ENCODE measurements at places on chromosomes 12 and 14. TPM values are rescaled to one million over a fixed set of nuclear protein-coding genes. Genes with fewer than 3 reads are reported as not detected.
A peak's percentile ranks its signal among the peaks of the same experiment; 100 is the strongest.

The C3AR1 gene
- 5.3 TPM for polyA plus RNA-seq

The GPRC5A gene
- polyA plus RNA-seq, result not detected

The C14orf39 gene
- 1.7 TPM for polyA plus RNA-seq

The CLMN gene
- 0.01 TPM for polyA plus RNA-seq

DNA sequence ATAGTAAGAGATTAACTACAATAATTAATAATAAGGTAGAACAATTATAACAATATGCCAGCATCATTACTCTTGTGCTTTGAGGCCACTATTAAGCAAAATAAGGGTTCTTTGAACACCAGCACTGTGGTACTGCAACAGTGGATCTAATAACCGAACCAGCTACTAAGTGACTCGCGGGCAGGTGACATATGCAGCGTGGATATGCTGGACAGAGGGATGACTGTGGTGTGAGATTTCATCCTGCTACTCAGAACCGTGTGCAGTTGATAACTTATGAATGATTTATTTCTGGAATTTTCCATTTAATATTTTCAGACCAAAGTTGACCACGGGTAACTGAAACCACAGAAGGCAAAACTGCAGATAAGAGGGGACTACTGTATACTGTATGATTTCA, 34.4 kb downstream of the BMAL2 start:
- no peak for DNase-seq
- H3K27ac ChIP-seq, result no peak overlapping the region
- H3K27me3 ChIP-seq, result no peaks in the 10 kb centered on the region
- no peak overlapping the region for H3K4me3 ChIP-seq
- H3K36me3 ChIP-seq, result no peaks in the 10 kb centered on the region

DNA sequence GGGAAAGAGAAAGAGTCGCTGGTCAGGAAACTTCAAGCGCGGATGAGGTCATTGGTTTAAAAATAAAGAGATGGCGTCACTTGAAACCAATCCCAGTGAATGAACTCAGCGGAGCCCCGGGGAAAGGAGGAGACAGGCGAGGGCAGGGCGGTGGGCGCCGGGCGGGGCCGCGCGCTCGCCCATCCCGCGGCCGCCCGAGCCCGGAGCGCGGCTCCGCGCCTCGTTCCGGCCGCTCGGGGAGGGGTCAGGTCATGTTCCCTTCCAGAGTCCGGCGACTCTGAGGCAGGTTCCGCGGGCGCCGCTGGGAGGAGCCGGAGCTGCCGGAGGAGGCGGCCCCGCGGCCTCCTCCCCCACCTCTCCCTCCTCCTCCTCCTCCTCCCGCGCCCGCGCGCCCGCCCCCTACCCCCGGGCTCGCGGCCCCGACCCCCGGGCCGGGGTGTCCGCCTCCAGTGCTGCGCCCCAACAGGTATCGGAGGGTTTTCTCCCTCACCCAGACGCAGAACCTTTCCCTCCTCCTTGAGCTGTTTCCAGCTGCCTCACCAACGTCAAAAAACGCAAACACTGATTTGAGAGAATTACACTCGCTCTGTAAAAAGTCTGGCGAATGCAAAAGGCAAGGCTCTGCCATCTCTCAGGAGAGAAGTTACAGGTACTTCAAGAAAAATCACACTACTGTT, at the start of gene DUSP16:
DUSP16 (minus strand) TSS at position 279 of the 677 bp plus-strand sequence. CDS start 41,765 bp downstream, outside the sequence.
- H3K27ac ChIP-seq, result peak within 1 kb of the TSS; percentile 97
- H3K36me3 ChIP-seq, result no peaks in the 10 kb centered on the region
- H3K4me3 ChIP-seq, result peak within 1 kb of the TSS; percentile 82
- no peaks in the 10 kb centered on the region for H3K27me3 ChIP-seq
- peaks cover 9% of the 10 kb centered on the region for H3K4me1 ChIP-seq

DNA sequence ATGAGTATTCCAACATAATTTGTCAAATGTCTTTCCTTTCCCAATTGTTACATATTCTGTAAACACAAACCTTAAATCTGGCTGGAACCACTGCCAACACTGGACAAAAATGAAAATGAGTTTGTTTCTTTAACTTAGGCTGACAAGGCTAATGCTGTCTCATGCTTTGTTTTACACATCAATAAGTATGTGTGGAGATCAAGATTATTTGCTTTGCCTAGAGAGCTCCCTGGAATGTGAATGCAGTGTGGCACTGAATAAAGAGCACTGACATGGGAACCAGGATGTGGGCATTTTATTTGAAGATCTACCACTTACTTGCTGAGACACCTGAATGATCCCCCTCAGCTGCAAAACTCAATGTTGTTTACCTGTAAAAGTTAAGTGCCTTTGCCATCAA, 61.7 kb downstream of the RALGAPA1 start:
- no peak overlapping the region for H3K4me3 ChIP-seq
- H3K27me3 ChIP-seq, result no peaks in the 10 kb centered on the region
- DNase-seq, result no peak
- no peaks in the 10 kb centered on the region for H3K36me3 ChIP-seq
